Kidney glomerular epithelial cell (primary cell): ENCODE measurements at places on chromosomes 12 and 14.
A peak's percentile ranks its signal among the peaks of the same experiment; 100 is the strongest.

- no peak for DNase-seq
These were observed 13.9 kb upstream of the TNFRSF1A start for GRCh38 chr12:6355491-6356373.

DNA sequence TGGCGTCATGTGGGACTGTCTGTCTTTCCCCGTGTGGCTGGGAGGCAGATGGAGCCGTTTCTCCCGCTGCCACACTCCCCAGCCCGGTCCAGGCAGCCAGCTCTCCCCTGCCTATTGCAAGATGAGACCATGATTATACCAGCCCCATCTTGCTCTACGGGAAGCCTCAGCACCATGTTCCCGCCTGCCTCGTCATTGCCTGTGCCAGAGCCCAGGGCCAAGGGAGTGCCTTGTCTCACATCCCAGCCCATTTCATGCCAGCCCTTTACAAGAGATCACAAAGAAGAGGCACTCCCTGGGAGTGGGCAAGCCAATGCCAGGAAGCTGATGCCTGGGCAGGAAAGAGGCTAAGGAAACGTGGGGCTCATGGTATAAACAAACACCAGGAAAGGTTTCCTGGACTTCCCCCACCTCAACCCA lies 23.9 kb downstream of the GPR68 start:
- DNase-seq: no peak

DNA sequence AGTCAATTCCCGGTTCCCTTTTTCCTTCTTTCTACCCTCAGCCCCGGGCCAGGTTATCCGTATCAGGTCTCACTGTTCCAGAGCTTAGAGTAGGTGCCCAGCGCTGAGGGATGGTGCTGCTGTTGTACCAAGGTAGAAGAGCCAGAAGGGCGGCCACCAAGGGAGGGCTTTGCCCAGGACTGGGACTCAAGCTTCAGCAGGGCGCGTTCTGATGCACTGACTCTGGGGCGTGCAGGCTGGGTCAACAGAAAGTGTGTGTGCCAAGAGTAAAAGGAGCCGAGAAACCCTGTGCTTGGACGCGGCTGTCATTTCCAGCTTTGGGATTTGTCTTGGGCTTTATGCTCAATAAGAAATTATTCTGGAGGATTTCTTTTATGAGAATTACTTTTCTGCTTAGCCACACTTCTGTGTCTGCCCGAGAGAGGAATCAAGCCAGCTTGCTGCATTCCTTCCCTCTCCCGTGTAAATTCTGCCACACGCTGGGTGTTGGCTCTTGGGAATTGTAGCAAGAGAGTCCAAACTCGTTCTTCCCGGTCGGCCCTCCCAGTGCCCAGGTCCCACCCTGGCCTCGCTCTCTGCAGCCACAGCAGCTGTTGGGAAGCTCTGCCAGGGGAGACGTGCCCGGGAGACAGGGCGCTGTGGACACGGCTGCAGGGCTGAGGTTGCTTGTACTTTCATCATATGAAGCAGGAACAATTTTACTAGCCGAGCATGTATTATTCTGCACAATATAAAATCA lies 98.0 kb downstream of the FBXL14 start:
- no peak for DNase-seq

DNA sequence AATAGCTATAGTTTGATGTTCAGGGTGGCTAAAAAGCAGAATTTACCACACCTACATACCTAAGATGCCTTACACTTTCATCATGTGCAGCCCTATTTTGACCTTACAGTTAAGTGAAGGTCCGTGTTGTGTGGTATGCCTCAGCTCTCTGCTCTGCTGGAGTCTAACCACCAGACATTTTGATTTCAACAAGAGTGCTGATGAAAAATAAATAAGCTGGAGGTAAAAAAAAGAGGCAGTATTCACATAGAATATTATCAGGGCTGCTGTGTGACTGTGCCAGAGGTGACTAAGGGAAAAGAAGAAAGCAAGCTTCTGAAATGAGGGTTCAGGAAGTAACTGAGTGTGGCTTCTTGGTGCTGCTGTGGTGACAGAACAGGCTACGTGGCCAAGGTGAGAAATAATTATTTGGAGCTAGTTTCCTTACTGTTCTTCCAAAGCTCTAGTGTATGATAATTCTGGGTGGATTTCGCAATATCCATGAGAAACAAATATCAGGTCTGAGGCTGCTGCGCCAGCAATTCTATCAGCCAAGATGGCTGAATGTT lies 188.8 kb downstream of the STXBP6 start:
- DNase-seq: peak; percentile 90

DNA sequence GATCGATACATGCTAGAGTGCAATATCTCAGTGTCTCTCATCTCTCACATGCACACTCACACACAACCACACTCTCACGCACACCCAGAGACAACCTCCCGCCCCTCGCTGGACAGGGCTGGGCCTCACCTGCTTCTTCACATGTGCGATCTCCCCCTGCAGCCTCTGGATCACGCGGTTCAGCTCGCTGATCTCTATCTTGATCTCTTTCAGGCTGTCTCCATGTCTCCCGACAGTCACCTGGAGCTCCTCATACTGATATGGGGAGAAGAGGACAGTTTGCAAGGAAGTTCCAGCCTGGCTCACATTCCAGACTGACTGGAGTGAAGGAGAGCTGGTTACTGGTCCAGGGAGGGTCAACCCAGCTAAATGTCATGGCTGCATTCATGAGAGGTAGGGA lies 4.4 kb downstream of the KRT2 start:
- no peak for DNase-seq

DNA sequence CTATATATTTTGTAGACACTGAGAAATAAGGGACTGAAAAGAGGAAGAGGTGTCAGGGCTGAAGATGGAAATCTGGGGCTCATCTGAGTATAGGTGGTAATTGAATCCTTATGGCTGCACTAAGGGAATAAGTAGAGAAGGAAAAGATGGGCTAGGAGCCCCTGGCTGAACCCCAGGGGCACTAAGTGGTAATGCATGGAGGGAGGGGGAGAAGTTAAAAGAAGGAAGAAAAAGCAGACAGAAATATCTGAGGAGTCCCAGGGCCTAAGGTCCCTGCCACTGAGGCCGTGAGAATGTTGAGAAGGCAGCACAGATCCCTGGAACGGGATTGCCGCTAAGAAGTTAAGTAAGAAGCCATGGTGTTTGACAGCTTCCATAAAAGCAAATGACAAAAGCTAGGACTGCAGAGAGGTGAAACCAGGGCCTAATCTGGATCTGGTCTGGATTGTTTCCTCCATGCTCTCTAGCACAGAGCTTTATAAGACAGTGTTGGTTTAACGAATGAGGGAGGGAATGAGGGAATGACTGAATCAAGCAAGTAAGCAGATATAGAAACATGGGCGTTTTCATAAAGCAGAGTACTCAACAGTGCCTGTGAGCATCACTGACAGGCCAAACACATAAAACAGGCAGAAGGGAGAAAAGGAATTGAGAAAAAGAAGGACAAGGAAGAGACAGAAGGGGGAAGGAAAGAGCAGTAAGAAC lies 92.9 kb downstream of the HMGA2 start:
- no peak for DNase-seq

DNA sequence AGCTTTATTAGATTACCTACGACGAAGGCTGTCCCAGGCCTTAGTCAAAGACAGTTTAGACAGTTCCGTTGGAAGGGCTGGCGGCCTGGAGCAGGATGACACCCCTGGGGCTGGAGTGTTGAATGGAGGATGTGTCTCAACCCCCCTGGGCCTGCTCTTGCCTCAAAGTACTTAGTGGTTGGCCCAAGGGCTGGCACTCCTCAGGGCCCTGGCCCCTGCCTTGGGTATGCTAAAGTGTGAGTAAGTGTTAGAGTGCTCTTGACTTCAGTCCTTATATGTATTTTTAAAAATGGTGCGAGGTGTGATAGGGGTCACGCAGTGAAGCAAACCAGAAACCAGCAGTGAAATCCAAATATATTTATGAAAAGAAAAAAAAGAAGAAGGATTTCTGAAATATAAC lies 261.6 kb downstream of the KTN1 start:
- no peak for DNase-seq

DNA sequence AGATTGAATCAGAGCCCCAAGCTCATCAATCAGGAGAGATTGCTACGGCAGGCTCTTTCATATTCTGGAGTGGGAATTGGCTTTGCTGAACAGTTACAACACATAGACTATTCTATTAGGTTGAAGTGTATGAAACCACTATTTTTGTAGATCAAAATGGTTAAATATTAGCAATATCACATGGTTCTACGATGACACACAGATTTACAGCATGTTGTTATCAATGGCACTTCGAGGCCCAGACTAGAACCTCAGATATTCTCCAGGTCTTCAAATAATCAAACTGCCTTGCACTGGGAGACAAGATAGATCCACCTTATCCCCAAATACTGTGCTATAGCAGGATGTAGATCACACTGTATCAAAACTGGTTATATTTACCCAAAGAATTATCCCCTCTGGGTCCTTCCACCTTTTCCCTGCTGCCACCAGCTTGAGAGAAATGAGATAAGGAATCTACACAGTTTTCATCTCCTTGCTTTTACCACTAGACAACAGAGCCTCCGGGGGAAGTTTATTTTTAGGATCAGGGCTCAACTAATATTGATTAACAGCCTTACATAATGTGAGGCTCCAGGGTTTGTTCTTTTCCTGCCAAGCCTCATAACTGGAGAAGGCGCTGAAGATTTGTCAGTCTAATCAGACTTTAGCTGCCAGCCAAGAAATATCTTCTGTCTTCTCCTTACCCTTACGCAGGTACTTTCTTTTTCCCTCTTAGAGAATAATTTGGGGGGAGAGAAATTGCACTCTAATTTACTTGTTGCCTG lies 507.1 kb downstream of the DIO2 start:
- DNase-seq: no peak

DNA sequence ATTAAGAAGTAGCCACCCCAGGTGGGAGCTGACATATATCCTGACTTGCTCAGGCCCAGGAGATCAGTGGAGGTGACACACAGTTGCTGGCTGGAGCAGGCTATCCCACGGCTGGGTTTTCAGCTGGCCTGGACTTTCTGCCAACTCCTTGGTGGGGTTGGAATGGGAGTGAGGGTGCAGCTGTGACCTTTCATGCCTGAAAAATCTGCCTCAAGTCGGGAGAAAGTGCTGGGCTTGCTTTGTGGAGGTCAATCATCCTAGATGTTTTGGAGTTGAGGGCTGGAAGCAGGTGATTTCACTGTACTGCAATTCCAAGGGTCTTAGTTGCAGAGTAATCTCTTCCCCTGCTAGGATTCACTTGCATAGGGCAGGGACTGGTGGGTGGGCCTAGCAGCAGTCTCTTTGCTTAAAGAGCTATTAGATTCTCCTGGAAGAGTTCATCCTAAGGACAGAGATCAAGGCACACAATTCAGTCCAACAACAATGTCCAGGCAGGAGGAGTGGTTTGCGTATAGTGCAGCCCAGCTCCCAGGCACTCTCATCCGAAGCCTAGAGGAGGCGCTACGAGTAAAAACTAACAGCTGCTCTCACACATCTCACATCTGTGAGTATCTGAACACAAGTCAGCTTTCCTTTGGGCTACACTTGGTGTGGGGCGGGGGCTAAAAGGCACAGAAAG lies 98.1 kb downstream of the GAS2L3 start:
- DNase-seq: no peak

DNA sequence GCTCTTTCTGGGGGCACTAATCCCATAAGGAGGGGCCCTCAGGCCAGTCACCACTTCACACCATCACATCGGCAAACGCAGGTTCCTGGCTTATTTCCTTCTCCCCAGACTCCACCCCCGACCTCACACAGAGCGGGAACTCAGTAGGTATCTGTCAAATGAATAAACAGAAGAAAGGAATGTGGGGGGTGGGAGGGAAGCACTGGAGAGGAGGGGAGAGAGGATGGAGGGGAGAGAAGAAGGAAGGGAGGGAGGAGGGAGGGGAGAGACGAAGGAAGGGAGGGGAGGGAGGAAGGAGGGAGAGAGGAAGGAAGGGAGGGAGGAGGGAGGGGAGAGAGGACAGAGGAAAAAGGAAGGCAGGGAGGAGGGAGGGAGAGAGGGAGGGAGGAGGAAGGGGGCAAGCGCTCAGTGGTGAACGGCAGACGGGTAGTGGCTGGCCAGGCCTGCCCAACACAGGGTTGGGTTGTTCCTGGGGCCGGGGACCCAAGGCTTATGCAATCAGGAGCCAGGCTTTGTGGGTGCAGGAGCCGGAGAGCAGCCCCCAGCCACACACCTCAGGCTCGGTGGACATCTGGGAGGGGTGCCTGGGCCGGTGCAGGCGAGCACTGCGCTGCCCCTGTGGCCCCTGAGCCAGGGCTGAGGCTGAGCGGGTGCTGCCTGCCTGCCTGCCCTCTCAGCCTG lies 52.6 kb upstream of the FBRSL1 start:
- no peak for DNase-seq

DNA sequence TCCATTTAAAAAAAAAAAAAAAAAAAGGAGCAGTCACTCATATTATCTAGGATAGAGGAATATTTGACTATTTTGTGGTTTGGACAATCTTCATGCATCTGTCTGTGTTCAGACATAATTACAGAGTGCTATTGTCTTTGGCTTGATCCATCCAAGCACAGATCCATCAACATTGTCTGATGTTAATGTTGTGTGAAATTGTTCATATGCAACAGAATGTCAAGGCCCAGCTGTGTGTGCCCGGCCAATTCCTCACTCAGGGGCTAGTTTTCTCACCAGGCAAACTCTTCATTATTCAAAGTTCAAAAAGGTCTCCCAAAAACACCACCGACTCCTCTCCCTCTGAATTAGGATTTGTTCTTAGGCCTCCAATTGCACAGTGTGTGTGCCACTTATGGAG lies 324.9 kb upstream of the TMTC1 start:
- DNase-seq: no peak
